Caco-2 (cell line): ENCODE measurements at places on chromosomes 12 and 14.

DNA sequence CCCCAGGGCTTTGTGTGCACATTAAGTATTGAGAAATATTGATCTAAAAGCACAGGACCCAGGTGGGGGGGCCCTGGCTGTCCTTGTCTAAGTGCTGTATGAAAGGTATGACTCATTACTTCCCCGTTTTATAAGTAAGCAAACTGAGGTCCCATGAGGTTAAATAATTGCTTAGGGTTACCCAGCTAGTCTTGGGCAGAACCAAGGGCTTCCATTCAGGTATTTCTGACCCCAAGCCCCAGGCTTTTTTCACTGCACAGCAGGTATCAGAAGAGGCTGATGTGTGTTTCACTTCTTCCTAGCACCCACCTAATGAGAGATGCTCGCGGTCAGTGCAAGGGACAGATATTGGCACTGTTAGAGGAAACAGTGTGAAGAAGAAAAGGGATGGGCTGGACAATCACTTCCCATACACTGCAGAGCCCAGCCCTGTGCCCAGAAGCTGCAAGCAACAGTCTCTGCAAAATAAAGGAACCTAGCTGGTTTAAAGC, 4.7 kb upstream of the TC2N start:
- no peak for DNase-seq

- DNase-seq: no peak
Measured at GRCh38 chr14:60214003-60214402, 35.0 kb upstream of the PPM1A start.

- DNase-seq: no peak
Measured at GRCh38 chr14:53715193-53715721, 241.4 kb downstream of the BMP4 start.

DNA sequence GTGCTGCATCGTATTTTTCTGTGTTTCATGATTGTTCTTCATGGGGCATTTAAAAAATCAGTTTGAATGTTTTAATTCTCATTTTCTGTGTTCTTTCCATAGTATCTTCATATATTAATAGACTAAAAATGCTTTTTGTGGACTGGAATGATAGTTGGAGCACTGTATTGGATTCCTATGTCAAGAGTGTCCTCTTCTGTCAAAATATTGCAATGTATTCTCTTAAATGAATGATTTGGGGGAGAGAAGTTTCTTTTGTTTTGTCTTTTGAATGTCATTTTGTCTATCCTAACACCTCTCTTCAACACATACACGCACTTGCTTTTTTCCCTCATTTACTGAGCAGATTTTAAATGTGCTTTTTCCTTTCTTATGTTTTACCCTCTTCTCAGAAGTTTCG, 4.7 kb upstream of the EIF2S3B start:
- no peak for DNase-seq

- DNase-seq: no peak
Measured at GRCh38 chr12:2412305-2412643, 359.5 kb downstream of the CACNA1C start.

DNA sequence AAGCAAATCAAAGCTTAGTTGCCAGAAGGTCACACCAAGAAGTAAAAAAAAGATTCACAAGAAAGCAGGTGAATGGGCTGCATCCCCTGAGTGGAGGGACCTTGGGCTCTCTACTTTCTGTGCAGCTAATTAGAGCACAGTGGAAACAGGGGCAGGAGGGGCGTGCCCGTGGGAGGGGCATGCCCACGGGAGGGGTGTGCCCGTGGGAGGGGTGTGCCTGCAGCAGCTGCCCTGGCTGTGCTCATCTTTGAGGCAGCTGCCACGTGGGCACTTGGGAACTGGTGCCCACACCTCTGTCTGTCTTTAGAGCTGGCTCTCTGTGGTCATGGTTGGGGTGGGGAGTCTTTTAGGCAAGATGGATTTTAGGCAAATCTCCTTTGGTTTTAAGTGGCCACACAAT, 60.0 kb downstream of the EML1 start:
- DNase-seq: no peak

GRCh38 chr14:83992857-83993256, 1537.1 kb upstream of the FLRT2 start:
- no peak for DNase-seq

GRCh38 chr14:91350483-91350812, 67.2 kb downstream of the CCDC88C start:
- no peak for DNase-seq

- no peak for DNase-seq
Measured at GRCh38 chr12:112728864-112729263, 62.7 kb upstream of the RPH3A start.

- peak; percentile 30 for DNase-seq
Measured at GRCh38 chr12:26701604-26702215, 131.3 kb downstream of the ITPR2 start.

DNA sequence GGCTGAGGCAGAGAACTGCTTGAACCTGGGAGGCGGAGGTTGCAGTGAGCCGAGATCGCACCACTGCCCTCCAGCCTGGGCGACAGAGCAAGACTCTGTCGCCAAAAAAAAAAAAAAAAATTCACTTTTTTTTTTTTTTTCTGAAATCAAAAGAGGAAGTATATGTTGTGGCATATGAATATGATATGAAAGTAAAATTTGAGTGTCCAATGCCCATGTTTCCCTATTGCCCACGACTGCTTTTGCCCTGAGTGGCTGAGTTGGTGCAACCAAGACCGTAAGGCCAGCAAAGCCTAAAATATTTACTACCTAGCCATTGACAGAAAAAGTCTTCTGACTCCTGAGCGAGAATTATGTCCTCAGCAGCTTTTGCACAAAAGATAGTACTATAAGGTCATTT, 101.7 kb upstream of the PARP11 start:
- no peak for DNase-seq
